Stimulated activated CD8-positive, alpha-beta memory T cell treated with anti-CD3 and anti-CD28 coated beads, Interleukin-7, amount 100 ng/mL, for 1 hour (primary cell): ENCODE measurements at places on chromosomes 2 and 18.

GRCh38 chr2:42954227-42954962, 162.0 kb upstream of the HAAO start:
- no peak for DNase-seq

DNA sequence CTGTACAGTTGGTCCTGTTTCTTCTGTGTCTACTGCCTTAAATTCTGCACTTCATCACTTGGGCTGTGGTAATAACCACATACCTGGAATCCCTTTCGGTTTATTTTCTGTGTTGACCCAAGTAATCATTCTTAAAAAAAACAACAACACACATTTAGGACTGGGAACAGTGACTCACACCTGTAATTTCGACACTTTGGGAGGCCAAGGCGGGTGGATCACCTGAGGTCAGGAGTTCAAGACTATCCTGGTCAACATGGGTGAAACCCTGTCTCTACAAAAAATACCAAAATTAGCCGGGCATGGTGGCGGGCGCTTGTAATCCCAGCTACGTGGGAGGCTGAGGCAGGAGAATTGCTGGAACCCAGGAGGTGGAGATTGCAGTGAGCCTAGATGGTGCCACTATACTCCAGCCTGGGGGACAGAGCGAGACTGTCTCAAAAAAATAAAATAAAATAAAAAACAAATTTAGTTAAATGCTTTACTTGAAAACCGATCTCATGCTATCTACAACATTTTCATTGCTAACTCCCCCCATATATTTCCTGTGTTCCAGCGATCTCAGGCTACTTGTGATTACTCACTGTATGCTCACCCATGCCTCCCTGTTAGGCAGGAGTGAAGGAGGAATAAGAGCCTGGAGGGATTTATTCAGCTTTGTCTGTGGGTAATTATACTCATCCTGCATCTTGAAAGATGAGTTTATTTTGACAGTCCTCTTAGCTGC, 18.2 kb downstream of the ACSL3 start:
- DNase-seq, result no peak

DNA sequence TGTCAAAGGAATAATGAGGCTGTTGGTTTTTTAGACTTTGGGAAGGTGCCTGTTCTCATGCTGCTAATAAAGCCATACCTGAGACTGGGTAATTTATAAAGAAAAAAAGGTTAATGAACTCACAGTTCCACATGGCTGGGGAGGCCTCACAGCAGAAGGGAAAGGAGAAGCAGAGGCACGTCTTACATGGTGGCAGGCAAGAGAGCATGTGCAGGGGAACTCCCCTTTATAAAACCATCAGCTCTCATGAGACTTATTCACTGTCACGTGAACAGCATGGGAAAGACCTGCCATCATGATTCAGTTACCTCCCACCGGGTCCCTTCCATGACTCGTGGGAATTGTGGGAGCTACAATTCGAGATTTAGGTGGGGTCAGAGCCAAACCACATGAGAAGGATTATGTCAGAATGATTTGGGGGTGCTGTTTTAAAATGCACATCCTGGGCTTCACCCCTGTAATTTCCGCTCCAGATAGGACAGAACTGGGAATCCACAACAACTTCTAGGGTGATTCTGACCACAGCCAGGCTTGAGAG, 37.8 kb downstream of the TCF7L1 start:
- DNase-seq, result no peak

GRCh38 chr2:27275211-27276150, at the start of gene DNAJC5G:
TSS of gene DNAJC5G (plus strand) at chr2:27275433. CDS start at chr2:27276729, 1,296 bp downstream.
- no peak for DNase-seq

DNA sequence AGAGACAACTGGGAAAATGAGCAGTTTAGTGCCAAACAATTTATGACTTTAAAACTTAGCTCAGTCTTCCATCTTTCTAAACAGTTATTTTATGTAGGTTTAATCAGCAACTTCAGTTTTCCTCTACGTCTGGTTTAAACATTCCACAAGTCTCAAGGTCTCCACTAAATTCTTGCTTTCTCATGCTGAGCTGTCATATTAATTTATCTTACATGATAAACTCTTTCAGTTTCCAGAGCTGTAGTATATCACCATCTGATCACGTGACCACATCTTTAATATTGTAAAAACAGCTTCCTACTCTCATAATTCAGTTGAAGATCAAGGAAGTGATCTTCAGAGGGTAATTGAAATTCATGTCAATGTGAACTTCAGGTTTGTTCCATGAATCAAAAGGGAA, 158.6 kb downstream of the ZNF804A start:
- no peak for DNase-seq

DNA sequence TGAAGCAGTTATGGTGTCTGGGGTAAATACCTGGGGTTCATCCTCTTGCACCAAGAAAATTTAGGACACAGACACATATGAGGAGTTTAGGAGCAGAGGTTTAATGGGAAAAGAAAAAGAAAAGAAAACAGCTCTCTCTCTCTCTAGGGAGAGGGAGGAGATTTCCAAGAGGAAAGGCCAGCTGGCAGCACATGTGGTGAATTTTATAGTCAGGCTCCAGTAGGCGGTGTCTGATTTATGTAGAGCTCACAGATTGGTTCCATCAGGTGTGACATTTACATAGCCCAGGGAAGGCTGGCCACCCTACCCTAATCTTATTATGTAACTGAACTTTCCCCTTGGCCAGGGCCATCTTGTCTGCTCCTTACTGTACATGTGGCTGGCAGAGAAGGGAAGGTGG, 297.5 kb upstream of the RGPD4 start:
- no peak for DNase-seq

GRCh38 chr18:80103231-80103630, 5.8 kb upstream of the ADNP2 start:
- no peak for DNase-seq
